ENCODE measurements at places on chromosomes 7 and 10.

GRCh38 chr7:46279290-46279689 lies 358.2 kb upstream of the IGFBP3 start:
- DNase-seq = no peak

- no peak for DNase-seq
Observed at GRCh38 chr7:152602962-152603361, 73.0 kb downstream of the XRCC2 start.

DNA sequence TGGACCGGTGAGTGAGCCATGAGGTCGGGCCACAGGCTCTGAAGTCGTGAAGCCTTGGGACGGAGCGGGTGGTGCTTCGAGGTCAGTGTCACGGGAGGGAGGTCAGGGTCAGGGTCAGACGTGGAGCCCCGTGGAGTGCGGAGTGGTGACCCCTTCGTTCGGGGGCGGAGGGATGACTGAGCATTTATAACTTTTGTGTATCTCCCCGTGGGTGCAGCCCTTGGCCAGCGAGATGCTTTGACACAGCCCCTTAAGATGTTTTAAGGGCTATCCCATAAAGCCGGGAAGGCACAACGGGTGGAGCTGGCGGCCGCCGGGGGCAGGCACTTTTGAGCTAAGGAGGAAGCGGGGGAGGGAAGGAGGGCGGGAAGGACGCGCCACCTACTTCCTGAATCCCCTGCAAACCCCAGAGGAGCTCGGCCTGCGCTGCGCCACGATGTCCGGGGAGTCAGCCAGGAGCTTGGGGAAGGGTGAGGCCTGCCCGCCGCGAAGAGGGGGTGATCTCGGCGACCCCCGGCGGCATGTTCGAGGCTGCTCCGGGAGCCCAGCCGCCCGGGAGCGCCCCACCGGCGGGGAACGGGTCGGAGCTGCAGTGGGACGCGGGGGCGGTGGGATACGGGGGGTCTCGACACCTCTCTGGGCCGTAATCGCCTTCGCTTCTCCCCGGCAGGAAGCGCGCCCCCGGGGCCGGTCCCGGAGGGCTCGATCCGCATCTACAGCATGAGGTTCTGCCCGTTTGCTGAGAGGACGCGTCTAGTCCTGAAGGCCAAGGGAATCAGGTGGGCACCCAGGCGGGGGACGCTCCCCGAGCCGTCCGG lies at the start of gene GSTO1:
TSS of gene GSTO1 (plus strand) at position 400 of the 818 bp plus-strand sequence. CDS start at position 437, 37 bp downstream.
- DNase-seq = peak; percentile 81

DNA sequence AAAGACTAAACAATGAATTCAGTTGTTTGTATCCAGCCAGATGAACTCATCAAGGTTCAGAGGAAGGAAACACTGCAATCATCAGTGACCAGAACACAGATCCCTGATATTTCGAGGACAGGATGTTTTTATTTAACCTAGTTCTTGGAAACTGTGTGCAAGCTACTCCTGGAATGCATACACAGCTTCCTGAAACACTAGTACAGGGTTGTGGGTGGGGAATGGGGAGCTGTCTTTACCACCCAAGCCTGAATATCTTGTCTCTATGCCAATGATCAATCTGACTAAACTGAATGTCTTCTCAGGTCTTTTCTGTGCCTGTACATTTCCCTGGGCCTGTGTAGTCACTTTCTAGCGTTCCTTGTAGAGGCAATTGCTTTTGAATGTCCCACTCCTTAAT lies 374.6 kb downstream of the CALN1 start:
- DNase-seq = no peak

DNA sequence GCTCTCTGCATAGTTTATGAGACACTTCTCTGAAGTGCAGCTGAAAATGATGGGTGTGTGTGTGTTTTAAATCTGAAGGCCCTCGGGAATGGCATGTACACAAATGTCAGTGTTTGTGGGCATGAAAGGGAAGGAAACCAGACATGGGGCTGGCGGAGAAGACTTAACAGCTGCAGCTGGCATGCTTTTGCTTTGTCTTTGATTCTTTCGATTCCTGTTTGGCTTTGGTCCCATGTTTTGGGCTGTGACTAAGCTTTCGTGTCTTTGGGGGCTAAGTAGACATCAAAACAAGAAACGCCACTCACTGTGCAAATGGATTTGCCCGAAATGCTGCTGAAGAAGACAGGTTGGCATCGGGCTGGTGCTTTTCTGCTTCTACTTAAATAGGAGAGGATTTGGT lies 179.3 kb downstream of the PFKFB3 start:
- DNase-seq = no peak

DNA sequence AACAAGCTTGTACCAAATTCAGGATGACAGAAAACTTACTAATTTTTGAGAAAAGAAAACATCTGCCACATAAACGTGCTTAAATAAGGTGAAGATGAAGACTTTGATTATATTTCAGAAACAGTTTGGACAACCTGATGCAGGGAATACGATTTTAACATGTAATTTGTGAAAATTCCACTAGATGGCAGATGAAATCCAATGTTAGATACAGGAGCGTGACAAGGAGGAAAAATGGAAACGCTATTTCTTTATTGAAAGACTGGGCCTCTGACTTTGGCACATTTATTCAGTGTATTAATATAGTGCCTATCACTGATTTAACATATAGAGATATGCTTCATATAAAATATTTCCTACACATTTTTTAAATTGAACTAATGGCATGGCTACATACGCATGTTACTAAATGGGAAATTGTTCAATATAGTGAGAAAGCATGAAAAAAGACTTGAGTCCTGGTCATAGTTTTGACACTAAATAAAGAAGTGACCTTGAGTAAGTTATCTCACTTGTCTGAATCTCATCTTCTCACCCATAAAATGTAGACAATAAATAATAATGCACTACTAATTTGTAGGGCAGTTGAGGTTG lies 60.7 kb downstream of the CD36 start:
- DNase-seq = peak; percentile 52

- DNase-seq = peak; percentile 35
Observed at GRCh38 chr10:80599424-80599847, 61.7 kb downstream of the SH2D4B start.

GRCh38 chr10:110226543-110226925 lies 19.1 kb downstream of the MXI1 start:
- DNase-seq = peak; percentile 79

DNA sequence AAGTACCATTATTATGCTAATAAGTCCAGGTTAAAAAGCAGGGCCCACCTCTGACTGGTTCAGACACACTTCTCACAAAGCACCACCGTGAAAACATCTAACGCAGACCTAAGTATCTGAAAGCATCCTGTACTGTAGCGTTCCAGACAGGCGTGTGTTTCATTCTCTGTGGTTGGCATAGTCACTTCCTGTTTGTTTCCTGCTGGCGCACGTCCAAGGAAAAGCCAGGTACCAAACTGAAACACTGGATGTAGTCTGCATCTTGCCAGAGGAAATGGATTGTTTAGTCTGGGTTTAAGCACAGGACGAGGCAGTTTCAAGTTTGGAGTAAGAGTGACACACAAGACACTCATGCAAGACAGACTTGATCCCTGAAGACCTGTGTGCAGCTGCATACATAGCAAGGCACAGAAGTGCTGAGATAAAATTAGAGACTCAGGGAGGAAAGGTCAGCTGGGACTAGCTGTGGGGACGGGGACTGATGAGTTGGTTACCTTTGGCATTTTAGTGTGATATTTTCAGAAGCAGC lies 23.3 kb downstream of the BPGM start:
- DNase-seq = no peak

DNA sequence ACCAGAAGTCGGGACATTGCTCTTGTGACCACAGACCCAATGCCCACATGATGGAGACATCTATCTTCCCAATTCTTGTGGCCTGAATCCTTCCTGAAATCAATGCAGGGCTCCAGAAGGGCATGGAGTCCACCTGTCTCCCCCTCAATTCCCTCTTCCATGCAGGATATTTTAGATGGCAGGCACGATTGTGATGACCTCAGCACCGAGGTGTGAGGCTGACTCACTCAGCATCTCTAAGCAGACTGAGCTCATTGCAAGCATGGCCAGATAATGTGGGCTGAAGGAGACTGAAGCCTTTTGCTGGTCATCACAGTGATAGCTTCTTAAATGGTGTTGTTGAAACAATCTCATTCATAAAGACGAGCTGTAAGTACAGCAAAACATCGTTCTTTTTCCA lies 374.9 kb upstream of the PODXL start:
- DNase-seq = no peak

DNA sequence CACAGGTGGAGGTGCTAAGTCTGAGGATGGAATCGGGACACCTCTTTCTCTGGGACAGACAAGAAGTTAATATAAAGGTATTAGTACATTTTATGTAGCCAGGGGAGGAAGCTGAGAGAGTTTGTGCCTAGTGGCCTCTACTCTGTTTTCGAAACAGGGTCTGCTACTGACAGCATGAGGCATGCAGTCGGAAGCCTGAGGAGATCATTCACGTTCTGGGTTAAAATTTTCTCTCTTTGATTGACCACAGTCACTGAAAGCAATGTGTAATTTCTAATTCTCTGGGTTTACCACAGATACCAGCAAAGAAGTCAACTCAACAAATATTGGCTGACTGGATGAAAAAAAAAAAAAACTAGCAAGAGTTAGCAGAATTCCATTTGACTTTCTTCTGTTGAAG lies 53.3 kb upstream of the KCTD7 start:
- DNase-seq = no peak

- no peak for DNase-seq
Observed at GRCh38 chr10:128005858-128006257, 99.0 kb downstream of the PTPRE start.

DNA sequence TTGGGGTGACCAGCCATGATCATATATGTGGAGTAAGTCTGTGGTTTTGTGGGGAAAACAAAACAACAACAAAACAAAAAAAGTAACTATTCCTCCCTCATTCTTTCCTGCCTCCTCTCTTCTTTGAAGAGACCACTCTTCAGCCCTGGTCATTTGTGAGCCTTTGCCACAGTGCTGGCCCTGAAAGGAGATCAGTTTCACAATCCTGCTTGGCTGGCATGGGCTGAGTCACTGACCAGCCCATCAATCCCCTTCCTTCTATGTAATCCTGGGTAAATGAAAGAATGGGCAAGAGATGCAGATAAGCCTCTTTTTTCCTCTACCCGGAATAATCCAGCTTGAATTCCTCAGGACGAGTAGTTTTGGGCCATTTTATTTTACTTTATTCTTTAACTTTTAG lies 13.6 kb downstream of the CSTF2T start:
- DNase-seq = no peak

DNA sequence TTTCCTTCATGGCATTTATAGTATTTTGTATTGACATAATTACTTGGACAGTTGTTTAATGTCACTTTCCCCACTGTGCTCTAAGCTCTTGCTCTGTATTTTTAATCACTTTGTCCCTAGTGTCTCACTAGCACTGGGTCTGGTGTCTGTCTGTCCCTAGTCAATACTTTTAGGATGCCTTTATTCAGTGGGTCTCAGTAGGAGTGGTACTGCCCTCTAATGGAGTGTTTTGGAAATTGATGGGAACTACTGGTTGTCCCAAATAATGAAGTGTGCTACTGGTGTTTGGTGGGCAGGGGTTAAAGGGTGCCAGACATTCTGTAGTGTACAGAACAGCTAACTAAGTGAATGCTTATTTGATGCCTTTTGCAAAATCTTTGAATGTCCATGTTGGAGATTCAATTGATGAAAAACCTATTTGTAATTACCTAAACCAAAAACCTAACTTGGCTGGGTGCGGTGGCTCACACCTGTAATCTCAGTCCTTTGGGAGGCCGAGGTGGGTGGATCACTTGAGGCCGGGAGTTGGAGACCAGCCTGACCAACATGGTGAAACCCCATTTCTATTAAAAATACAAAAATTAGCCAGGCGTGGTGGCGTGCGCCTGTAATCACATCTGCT lies 33.3 kb downstream of the CDK14 start:
- peak; percentile 55 for DNase-seq

DNA sequence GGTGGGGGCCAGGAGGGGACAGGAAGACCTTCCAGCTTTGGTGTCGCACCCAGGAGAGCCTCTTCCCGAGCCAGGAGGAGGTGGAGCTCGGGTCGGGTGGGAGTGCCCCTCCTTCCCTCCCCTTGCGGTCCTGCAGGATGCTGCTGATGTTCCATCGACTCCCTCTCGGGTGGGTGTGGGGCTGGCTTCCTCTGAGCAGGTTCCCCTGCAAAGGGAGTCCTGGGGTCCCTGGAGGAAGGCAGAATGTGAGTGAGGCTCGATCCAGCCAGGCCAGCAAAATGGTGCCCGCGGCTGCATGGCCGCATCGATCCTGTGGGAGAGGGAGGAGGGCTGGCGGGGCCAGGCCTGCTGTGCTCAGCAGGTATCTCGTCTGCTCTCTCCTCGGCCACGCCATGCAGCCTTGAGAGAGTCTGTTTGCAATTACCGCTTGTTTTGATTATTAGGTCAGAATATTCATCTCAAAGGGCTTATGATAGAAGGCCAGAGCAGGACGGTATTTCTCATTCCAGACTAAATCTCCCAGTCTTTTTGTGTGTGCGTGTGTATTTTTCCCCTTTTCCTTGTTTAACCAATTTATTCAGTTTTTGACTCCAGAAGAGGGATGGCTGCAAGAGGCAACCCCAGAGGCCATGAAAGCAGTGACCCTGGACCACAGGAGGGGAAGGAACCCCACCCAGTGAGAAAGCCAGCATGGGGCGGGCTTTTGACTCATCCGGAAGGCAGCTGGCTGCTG lies 137.3 kb upstream of the ZMIZ1 start:
- DNase-seq = no peak

GRCh38 chr10:72336259-72337038 lies 18.3 kb downstream of the DNAJB12 start:
- no peak for DNase-seq

- DNase-seq = no peak
Observed at GRCh38 chr10:60595852-60596251, 182.4 kb upstream of the CDK1 start.

DNA sequence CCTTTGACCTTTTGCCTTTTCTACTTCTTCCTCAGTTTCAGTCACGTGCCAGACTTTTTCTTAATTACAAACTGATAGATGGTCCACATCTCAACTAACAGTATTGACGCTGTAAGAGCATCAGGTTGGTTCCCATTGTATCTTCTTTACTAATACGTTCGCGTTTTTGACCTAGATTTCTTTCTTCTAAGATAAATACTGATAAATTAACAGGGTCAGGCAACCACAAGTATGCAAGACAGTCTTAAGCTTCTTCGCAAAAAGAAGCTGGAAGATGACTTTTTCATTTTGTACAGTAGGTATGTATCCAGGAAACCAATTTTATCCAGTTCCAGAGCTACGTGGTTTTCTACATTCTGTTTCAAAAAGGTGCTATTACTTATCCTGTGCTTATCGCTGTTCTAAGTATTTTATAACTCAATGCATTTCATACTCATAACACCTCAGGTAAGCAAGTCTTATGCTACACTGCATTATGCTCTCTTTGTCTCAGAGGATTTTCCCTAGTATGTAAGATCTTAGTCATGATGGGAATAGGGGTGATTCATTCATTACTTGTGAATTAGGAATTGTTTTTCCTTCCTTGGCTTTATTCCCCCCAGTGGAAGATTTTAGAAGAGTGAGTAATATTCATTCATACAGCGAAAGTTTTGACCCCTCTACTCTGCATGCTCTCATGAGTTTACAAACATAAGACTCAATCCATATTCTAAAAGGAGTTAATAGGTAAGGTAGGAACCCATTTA lies 955 bp downstream of the DUS4L start:
- no peak for DNase-seq

- peak; percentile 26 for DNase-seq
Observed at GRCh38 chr10:102352066-102352715, 43.3 kb upstream of the NFKB2 start.

- DNase-seq = peak; percentile 3
Observed at GRCh38 chr10:2979306-2979705, 88.0 kb upstream of the PFKP start.

All from AML-193 (cell line).